ENCODE measurements at places on chromosomes 11 and 22.

DNA sequence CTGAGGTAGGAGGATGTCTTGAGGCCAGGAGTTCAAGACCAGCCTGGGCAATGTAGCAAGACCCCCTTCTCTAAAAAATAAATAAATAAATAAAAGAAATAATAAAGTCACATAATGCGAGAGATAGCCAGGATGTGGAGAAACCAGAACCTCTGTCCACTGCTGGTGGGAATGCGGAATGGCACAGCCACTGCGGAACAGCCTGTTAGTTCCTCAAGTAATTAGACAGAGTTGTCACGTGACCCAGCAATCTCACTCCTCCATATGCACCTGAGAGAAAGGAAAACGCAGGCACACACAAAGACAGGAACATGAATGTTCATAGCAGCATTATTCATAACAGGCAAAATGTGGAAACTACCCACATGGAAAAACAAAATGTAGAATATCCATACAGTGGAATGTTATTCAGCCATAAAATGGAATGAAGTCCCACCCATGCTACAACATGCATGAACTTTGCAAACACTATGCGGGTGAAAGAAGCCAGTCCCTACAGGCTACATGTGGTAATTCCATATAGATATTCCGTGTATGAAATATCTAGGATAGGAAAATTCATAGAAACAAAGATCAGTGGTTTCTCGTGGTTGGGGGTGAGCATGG lies 27.4 kb downstream of the LIF start:
- DNase-seq, result no peak

DNA sequence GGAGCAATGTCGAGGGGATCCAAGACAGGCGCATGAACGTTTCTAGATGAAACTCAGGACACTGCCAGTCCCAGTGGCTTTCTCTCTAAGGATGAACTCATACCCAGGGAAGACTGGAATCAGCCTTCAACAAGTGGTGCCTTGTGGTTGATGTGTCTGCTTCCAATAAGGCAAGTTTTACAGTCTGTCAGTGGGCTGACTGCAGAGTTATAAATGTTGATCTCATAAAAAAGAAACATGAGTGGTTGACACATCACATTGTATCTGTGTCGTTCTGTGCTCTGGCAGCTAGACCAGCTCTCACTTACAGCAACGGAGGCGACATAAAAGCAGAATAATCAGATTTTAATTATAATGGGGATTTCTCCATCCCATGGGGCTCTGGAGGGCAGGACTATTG lies 96.7 kb downstream of the SNX19 start:
- no peak for DNase-seq

GRCh38 chr11:105334025-105334714 lies 194.6 kb upstream of the CARD18 start:
- DNase-seq, result no peak

DNA sequence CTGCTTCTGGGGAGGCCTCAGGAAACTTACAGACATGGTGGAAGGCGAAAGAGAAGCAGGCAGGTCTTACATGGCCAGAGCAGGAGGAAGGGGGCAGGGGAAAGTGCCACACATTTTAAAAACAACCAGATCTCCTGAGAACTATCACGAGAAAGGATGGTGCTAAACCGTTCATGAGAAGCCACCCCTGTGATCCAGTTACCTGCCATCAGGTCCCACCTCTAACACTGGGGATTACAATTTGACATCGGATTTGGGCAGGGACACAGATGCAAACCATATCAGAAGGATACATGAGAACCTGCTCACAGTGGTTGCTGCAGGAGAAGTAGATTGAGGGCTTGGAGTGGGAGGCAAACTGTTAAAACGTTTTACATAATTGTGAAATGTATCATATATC lies 152.2 kb downstream of the ADAMTS15 start:
- DNase-seq, result no peak

- DNase-seq, result peak; percentile 22
Observed at GRCh38 chr22:42365111-42365865, 66.9 kb downstream of the NFAM1 start.

DNA sequence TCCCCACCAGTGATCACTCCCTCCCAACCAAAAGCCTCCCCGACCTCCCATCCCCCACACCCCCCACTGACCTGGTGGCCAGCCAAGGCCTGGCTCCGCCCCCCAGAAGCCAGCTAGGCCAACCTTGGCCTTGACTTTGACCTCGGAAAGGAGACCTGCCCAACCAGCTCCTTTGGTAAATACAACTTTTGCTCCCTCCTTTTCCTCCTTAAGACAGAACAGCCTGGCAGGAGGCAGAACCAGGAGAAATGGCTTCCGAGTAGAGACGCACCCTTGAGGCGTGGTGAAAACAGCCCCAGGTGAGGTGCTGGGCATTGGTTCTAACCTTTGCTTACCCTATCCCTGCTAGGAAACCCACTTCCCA lies 27.0 kb downstream of the PLEKHA7 start:
- DNase-seq, result no peak

GRCh38 chr11:110096496-110096895 lies 3.3 kb downstream of the ZC3H12C start:
- DNase-seq, result no peak

GRCh38 chr11:46295312-46296058 lies 18.0 kb downstream of the CREB3L1 start:
- DNase-seq, result peak; percentile 47

DNA sequence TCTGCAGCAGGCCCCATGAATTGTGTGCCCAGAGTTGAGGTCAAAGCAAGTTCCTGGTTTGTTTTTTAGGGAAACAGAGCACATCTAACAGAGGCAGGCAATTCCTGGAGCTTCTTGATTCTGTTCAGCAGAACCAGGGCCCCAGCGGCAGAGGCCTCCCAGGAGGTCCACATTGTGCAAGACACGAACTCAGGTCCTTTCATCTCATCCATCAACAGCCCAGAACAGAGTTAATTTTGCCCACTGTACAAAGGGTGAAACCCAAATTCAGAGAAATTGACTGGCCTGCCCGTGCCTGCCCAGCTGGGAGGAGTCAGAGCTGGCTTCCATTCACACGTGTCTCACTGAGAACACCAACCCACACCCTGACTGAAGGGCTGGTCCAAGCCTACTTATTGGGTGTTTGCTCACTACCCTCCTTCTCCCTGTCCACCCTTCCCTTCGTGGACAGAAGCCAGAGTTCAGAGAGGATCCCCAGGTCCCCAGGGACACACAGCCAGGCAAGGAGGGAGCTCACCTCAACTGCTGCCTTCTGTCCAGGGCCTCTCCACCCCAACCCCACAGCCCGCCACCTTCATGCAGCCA lies 607.1 kb downstream of the TBC1D22A start:
- no peak for DNase-seq

- no peak for DNase-seq
Observed at GRCh38 chr11:122392508-122392907, 263.0 kb upstream of the UBASH3B start.

DNA sequence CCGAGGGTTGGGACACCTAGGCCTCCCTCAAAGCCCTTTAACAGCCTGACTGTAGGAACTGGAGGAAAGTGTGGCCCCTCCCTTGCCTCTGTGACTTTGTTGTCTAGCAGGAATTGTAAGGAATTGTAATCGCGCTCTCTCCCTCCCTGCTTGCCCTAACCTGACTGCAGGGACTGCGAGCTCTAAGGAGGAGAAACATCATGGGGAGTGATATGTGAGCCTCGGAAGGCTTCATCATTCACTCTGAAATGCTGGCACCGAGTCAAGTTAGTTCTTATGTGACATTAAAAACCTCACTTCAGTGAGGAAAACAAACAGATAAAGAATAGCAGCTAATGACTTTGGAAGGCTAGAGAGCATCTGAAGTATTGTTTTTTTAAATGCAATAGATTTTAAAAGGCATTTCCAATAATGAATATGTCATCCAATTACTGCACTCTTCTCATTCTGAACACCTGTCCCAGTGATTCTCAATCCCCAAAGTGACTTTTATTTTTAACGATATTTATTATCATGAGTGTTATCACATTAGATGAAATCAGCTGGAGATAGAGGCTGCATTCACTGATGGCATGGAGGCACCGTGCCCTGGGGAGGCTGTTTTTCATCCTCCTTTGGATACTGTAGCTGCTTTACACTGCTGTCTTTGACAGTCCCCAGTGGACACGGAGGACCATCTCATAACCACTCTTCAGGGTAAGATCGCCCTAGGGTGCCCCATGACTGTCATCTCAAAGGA lies 58.5 kb upstream of the NTM start:
- no peak for DNase-seq

- no peak for DNase-seq
Observed at GRCh38 chr11:4164884-4165590, 70.4 kb downstream of the RRM1 start.

- no peak for DNase-seq
Observed at GRCh38 chr22:23215294-23216241, 35.3 kb downstream of the BCR start.

- DNase-seq, result no peak
Observed at GRCh38 chr11:64164392-64165312, 1.3 kb downstream of the MACROD1 start.

- DNase-seq, result no peak
Observed at GRCh38 chr11:106288822-106289387, 211.4 kb downstream of the AASDHPPT start.

DNA sequence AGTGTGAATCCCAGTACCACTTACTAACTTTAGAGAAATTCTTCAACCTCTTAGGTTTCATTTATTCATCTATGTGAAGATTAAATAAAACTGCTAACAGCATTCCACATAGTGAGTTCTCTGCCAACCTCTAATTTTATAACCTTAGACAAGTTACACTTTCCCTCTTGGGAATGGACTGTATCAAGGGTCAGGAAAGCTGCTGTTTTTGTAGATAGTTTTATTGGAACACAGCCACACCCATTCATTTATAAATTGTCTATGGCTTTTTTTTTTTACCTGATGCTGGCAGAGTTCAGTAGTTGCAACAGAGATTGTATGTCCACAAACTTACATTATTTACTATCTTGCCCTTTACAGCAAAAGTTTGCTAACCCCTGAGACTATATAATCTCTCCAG lies 81.1 kb downstream of the PAK1 start:
- DNase-seq, result no peak

DNA sequence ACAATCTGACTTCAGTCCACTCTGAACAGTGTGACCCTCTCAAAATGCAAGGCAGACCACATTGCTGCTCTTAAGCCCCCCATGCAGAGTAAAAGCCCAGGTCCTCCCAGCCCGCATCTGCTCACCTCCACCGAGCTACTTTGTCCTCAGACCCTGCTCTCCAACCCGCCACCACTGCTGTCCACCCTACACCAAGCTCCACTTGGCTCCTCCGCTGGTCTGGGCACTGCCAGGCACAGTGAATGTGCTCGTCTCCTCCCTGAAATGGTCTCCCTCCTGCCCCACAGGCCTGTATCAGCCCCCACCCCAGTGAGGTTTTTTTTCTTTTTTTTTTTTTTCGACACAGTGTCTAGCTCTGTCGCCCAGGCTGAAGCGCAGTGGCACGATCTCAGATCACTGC lies 67.4 kb upstream of the ARFGAP3 start:
- DNase-seq, result no peak

DNA sequence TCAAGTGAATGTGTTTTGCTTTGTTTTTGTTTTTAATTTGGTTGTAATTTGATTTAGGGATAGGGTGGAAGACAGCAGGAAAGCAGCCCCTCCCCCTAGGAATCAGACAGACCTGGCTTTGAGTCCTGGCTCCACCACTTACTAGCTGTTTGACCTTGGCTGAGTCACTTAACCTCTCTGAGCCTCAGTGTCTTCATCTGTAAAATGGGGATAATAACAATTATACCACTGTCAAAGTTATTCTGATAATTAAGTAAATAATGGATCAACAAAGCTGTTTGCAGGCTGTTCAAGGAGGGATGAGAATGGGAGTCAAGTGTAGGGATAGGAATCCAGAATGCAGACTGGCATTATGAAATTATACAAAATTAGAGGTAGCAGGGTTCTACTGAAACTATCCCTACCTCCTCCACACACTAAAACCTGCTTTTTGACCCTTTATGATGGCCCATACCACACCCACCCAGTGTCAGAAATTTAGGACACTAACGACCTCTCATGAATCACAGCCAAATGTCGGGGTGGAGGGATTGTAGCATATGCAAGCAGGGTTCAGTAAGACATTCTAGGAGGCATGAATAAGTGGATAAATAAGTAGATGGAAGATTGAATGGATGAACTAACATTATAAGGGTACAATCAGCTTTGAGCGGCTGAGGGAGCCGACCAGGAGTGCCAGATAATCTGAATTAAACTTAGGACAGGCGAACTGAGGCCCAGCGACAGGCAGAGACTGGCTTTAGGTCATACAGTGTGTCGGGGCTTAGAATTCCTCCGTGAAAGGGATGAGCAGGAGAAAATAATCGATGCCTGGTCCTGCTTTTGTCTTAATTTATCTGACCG lies 974 bp downstream of the ANAPC15 start:
- no peak for DNase-seq

- DNase-seq, result no peak
Observed at GRCh38 chr11:17719938-17720795, 796 bp downstream of the MYOD1 start.

- no peak for DNase-seq
Observed at GRCh38 chr11:80440835-80441234, 1000.0 kb upstream of the TENM4 start.

DNA sequence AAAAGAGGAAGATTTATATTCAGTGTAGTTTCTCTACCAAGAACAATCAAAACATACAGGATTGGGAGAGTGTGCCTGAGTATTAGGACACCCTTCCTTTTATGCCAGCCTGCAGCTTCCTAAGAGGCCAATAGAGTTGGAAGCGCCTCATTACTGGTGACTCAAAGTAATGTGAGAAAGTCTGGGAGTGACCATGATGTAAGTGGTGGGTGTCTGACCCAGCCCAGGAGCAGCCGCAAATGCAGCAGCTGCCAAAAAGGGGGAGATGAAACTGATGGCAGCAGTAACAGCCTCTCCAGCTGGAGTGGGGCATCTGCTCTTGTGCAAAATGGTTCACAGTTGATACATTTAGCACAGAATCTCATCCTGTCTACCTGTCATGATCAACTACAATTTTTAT lies 62.0 kb downstream of the ZNF280B start:
- no peak for DNase-seq

GRCh38 chr11:109973486-109973885 lies 119.7 kb upstream of the ZC3H12C start:
- no peak for DNase-seq

DNA sequence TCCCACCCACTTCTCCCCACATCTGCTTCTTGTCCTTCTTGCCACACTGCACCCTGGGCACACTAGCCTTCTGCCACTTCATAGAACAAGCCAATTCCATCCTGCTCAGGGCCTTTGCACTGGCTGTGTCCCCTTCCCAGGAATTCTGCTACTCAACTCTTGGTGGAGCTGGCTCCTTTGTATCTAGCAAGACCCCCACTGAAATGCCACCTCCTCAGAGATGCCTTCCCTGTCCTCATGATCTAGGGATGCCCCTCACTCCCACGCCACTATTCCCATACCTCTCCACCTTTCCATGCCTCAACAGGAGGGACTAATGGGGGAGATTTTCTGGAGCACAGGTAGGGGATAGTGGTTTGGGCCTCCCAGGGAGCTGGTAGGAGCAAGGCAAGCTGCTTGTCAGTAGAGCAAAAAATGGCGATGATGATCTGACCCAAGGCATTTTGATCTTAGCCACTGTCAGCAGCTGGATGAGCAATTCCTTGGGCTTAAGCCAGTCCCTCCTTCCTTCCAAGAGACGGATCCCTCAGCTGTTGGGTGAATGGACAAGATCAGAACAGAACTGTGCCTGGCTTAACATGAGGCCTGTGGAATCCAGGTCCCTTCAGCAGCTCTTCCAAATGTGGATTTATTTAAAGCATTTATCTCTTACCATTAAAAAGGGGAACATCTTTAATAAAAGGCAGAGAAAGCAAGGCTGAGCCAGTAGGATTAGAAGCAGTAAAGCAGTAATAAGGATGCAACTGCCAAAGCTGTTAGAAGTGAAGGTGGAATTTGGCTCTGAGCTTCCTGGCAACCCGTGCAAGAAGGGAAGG lies 4.0 kb upstream of the PRDM11 start:
- DNase-seq, result peak; percentile 2

GRCh38 chr11:66225066-66225465 lies 43.4 kb upstream of the RAB1B start:
- no peak for DNase-seq

Data from foreskin melanocyte (primary cell).